Stimulated activated CD8-positive, alpha-beta memory T cell treated with anti-CD3 and anti-CD28 coated beads, Interleukin-4, amount 100 ng/mL, for 1 hour (primary cell): ENCODE measurements at places on chromosomes 16 and 17.

DNA sequence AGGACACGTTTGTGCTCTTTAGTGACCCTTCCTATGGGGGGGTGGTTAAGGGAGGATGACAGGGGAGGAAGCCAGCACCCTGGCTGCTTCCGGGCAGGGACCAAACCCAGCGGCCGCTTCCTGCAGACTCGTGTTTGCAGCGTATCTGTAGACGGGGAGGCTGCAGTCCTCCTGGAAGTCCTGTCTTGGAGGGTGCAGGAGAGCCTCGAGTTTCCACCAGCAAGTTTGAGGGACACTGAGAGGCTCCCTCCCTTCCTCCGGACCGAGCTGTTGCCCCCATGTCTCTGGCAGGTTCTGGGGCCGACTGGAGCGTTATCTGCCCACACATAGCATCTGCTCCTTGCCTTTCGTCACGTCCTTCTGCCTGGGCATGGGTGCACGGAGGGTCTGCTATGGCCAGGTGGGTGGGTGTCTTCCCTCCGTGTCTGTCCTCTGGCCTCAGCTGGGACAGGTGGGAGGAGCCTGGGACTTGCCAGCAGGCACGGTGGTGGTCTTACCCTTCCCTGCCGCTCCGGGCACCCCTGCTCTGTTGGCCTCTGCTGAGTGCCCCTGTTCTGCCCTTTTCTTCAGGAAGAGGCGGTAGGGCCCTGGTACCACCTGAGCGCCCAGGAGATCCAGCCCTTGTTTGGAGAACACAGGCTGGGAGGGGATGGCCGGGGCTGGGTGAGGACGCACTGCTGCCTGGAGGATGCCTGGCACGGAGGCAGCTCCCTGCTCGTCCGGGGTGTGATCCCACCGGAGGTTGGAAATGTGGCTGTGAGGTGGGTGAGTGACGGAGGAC, 8.8 kb downstream of the ENGASE start:
- DNase-seq, result no peak

DNA sequence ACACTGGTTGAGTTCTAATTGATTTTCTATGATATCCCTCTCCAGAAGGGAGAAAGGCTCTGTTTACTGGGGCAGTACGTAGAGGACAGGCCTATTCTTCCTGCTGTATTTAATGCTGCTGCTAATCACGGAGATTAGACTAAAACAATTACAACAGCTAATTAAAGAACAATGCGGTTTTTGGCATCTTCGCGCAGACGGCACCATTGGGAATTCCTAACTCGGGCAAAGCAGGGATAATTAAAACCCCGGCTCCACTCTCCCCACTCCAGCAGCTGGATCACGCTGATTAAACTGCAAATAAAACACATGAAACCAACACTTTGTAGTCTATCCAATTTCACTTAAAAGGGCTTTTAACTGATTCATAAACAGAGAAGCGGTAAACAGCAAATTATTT, 147.6 kb downstream of the XYLT1 start:
- no peak for DNase-seq

DNA sequence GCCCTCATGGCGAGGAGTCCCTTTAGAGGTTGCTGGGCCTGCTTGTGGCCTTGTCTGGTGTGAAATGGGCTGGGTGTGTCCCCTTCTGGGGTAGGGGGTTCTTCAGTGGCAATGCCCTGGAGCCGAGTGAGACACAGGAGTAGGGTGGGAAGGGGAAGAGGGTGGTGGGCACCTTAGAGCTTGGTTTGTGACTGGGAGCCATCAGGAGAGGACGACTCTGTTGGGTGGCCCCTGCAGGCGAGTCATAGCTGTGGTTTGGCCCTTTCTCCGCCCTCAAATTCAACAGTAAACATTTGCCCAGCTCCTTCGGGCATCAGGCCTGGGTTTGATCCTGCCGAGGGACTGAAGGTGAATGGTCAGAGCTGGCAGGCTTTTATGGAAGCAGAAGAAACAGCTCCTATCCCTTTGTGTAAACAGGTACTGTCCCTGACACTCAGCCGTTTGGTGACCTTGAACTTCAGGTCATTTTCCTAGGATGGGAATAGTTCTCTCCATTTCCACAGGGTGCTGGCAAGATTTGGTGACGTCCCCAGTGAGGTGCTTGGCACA, 2.9 kb downstream of the E4F1 start:
- no peak for DNase-seq

- no peak for DNase-seq
These were observed 543 bp downstream of the ARHGAP23 start for GRCh38 chr17:38428643-38429371.

DNA sequence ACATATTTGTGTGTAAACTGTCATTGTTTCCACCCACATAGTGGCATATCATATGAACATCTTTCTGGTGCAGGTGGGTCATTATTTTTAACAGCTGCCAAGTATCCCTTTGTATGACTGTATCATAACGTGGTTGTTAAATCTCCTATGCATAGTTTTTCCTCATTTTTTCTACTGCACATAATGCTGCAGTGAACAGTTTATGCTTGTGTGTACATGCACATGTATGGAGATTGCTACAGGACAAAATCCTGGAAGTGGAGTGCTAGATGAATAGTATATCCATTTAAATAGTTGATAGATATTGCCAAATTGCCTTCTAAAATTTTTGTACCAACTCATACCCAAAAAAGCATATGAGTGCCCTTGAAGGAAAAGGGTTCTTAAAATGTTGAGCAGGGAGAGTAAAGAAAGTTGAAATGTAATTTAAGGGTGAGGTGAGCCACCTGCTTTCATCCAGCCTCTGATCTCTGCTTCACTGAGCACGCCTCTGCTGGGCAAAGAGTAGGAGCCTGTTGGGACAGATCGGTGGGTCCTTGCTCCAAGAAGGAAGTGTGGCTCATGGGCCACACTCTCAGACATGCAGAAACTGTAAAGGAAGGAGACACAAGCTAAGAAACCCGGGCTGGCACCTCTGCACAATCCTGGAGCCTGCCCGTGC, 55.3 kb downstream of the HLF start:
- no peak for DNase-seq

GRCh38 chr16:85252461-85252860, 140.2 kb upstream of the CIBAR2 start:
- DNase-seq, result no peak

- DNase-seq, result no peak
These were observed at the start of gene SOX9 for GRCh38 chr17:72120642-72121163. TSS of gene SOX9 (plus strand) at chr17:72121020. CDS start at chr17:72121392, 372 bp downstream.

DNA sequence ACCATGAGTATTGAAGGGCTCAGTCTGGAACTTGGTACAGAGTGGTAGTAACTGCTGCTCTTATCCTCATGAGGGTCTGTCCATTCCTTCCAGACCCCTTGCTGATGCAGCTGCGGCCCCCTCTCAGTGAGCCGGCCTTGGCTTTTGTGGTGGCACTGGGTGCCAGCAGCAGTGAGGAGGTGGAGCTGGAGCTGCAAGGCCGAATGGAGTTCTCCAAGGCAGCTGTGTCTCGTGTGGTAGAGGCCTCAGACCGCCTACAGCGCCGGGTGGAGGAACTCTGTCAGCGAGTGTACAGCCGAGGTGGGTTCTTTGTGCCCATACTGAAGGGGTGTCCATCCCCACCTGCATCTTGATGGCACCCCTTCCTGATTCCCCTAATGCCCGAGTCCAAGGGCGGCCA, 2.0 kb downstream of the RNF40 start:
- no peak for DNase-seq

- DNase-seq, result no peak
These were observed 25.6 kb upstream of the CES5A start for GRCh38 chr16:55900616-55901393.

DNA sequence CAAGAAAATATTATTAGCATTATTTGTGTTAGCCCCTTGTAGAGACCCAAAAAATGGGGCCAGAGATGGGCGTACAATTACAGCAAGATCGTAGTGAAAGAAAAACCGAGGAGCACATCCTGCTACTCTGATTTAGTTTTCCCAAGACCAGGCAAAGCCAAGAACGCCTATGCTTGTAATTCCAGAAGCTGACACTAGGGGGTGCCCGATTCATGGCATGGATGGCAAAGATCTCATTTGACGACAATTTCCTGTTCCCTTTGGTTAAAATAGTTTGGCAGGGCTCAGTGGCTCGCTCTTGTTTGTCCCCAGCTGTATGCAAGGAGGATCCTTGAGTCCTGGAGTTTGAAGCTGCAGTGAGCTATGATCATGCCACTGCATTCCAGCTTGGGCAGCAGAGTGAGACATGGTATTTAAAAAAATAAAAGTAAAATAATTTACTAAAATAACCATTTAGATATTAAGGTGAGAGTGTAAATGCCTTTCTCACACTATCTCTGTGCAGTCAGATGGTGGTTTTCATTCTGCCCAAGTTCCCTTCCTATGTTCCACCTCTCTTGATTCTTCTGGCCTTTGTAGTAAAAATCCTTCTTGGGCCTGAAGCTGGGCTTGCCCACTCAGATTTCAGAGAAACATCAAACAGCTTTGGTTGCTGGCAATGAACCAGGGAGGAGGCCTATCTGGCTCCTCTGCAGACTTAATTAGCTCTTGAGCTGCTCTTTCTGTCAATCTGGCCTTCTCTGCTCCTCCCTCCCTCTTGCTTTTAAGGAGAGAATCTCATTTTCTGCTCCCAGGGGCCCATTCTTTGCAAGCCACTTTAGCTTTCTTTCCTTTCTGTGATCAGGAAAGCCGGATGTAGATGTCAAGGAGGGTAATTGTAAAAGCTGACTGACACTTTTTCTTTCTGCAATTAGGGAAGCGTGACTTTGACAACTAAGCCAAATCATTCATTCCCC, 31.2 kb downstream of the TMEM238L start:
- no peak for DNase-seq

- no peak for DNase-seq
These were observed 13.7 kb downstream of the ZNF213 start for GRCh38 chr16:3148256-3149192.

- DNase-seq, result no peak
These were observed 15.7 kb upstream of the MRC2 start for GRCh38 chr17:62611728-62612127.

DNA sequence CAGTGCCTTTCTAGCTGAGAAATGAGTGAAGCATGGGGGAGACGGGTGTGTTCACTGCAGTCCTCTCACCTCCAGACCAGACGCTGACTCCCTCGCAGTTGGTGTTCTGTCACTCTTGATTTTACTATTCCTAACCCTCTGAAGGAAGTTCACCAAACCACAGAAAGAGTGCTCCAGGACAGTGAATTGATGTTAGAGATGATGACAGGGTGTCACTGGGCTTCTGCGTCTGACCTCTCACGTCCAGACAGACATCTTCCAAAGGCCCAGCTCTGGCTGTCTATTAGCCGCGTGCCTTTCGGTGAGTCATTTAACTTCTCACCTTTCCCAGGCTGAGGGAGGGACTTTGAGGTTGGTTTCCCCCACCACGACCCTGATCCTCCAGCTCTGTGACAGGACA, 8.2 kb downstream of the CRAMP1 start:
- no peak for DNase-seq

DNA sequence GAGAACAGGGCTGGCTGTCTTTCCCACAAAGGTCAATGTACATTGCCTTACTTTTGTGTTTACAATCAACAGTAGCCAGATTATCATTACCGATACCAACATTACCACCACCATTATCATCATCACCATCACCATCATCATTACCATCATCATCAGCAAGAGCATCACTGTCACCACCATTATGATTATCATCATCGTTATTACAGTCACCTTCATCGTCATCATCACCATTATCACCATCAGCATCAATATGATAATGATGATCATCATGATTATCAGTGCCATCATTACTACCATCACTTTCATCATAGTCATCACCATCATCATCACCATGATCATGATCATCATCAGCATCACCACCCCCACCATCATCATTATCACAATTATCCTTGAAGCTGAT, 43.3 kb upstream of the RBFOX1 start:
- DNase-seq, result no peak

- no peak for DNase-seq
These were observed 941 bp upstream of the MRPS34 start for GRCh38 chr16:1773703-1774447.
